Stimulated activated CD8-positive, alpha-beta memory T cell treated with anti-CD3 and anti-CD28 coated beads, Interleukin-4, amount 100 ng/mL, for 1 hour (primary cell): ENCODE measurements at places on chromosomes 7 and 10.

DNA sequence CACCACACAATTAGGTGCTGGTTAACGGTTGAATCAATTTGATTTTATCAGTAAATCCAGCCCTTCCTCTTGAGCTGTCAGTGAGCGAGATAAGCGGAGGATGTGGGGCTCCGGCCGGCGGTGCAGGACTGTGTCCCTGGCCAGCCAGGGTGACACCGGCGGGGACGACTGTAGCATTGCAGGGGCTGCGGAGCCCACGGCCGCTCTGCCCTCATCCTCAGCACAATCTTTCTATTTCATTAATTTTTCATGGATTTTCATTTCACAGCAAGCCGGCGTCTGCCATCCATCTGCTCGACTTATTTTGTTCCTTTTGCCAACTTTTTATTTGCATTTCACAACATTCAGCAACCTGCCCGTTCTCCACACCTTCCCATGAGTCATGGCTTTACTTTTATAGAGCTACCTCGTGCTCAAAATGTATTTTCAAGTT, 4.7 kb downstream of the ADARB2 start:
- DNase-seq: no peak

GRCh38 chr10:76126607-76127527, 695.4 kb downstream of the LRMDA start:
- DNase-seq: no peak

- no peak for DNase-seq
Observed at GRCh38 chr10:52050429-52051047, 263.5 kb upstream of the DKK1 start.

GRCh38 chr7:29105191-29105590, 41.1 kb downstream of the CPVL start:
- no peak for DNase-seq

GRCh38 chr7:98641646-98642500, 24.8 kb downstream of the NPTX2 start:
- DNase-seq: no peak

DNA sequence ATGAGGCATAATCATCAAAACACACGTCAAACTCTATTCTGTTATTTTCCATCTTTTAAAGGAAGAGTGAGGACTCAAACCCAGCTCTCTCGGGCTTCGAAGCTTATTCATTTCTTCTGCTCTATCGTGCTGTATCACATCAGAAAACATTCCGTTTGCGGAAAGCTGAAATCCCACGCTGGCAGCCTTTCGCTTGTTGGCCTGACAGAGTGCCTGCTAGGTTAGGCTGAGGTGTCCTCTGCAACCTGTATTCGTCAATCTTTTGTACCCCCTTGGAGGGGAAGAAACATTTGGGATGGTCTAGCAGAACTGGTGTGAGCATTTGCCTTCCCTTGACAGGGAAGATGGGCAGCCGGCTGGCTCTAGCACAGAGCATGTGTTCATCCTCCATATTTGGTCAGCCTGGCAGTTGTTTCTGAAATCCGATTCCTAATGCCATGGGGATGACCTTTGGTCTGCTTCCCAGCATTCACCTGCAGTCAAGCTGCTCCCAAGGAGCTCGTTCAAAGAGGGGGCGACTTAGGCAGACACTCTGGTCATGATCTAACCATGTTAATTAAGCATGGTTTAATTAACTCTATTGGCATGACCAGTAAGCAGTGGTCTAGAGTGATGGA, 55.2 kb downstream of the TACC2 start:
- DNase-seq: no peak

GRCh38 chr10:123636598-123637325, 29.4 kb upstream of the GPR26 start:
- DNase-seq: no peak

- DNase-seq: no peak
Observed at GRCh38 chr7:100791881-100792666, 35.2 kb downstream of the EPHB4 start.

GRCh38 chr10:132526676-132527075, 10.9 kb upstream of the INPP5A start:
- no peak for DNase-seq

DNA sequence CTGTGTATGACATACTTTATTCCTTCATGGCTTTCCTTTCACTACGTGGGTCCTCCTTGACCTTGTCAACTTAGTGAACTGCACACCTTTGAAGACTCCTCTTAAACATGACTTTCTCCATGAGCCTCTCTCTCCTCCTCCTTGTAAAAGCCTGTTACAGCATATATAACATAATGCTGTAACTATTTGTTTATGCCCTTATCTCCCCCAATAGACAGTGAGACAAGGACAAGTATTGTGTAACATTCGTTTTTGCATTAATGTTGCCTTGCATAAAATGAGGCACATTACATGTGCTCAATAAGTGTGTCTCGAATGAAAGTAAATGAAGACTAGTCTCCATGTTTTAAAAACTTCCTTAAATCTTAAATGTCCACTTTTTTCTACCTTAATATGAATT, 4.3 kb upstream of the LAMB1 start:
- no peak for DNase-seq

GRCh38 chr7:130900471-130901076, 166.6 kb upstream of the KLF14 start:
- DNase-seq: no peak

DNA sequence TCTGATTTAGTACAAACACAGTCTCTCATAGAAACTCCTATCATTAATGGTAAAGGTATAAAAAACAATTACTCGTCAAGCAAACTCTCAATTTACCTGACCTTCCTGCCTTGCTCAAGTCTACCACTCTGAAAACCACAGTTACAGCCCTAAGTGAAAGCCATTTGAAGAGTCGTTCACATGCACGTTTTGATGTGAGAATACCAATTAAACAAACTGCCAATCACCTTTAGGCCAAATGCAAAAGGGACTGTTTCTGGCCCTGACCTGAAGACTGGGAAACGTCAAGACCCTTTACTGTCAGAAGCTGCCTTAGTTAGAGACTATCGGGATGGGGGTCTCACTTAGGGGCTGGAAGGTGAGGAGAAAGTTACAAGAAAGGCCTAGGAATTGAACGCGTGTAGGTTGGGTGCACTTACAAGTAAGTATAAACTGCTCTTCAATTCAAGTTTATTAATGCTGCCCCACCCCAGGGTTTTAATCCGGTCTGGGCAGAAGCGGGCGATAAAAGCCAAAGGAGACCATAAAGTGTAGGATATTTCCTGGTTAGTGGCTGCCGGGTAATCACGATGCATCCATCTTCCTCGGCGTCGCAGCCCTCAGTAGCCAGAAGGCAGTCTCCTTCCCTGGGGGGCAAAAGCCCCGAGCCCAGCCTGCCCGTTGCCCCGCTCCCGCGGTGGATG, 935 bp downstream of the TM9SF3 start:
- DNase-seq: no peak

GRCh38 chr7:77348371-77348813, 67.8 kb downstream of the GSAP start:
- DNase-seq: no peak

- no peak for DNase-seq
Observed at GRCh38 chr10:74084955-74085354, 65.7 kb downstream of the AP3M1 start.
